ENCODE measurements at places on chromosomes 6 and 20. TPM values are rescaled to one million over a fixed set of nuclear protein-coding genes. Genes with fewer than 3 reads are reported as not detected.

The FRK gene
- total RNA-seq: 24.6 TPM

The LKAAEAR1 gene
- total RNA-seq: not detected

The NR2E1 gene
- not detected for total RNA-seq

- H3K36me3 ChIP-seq: no peaks in the 10 kb centered on the region
- no peak overlapping the region for H3K27ac ChIP-seq
- no peaks in the 10 kb centered on the region for H3K4me1 ChIP-seq
- H3K4me3 ChIP-seq: peak overlapping the region; percentile 8
These were observed 93.1 kb downstream of the CHD6 start for GRCh38 chr20:41524980-41525613.

GRCh38 chr6:30319146-30319835 lies 7.4 kb upstream of the TRIM39 start:
- no peak for DNase-seq
- no peak overlapping the region for H3K4me3 ChIP-seq
- H3K27me3 ChIP-seq: no peaks in the 10 kb centered on the region
- H3K36me3 ChIP-seq: no peaks in the 10 kb centered on the region
- no peak overlapping the region for H3K27ac ChIP-seq

Measured in Peyer's patch (tissue), 4 donors.